Stomach (tissue), 19 donors: ENCODE measurements at places on chromosomes 4 and X.
A peak's percentile ranks its signal among the peaks of the same experiment; 100 is the strongest.

DNA sequence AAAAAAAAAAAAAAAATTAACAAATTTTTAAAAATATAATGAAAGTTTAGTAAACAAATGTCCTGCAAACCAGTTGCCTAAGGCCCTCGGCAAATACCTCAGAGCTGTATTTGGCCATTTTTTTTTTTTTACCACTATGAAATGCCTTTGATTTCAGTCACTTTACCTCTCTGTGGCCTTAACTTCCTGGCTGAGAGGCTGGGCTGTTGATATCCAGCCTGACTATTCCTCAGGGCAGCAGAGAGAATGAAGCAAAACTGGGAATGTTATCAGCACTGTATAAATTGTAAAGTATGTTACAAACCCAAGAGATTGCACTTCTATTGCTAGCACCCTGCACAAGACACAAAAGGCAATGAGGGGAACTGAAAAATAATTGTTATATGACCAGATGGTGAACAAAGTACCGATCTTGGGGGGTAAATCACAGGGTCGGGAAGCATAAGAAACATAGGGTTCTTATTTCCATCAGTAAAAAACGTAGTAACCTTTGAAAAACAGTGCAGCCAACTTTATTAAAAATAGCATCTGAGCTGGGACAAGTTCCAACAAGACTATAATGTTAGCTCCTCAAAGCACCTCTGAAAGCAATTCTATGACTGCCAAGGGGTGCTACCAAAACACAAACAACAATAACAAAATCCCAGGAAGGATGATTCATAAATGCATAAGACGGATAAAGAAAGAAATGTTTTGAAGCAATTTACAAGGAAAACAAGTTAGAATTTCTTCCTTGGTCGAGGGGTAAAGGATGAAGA lies 18.1 kb downstream of the USP46 start:
- peak overlapping the region; percentile 36 for H3K27ac ChIP-seq
- DNase-seq = no peak
- no peaks in the 10 kb centered on the region for H3K27me3 ChIP-seq
- no peak overlapping the region for H3K4me3 ChIP-seq
- no peaks in the 10 kb centered on the region for H3K36me3 ChIP-seq

GRCh38 chr4:179398414-179398813 lies 1956.2 kb upstream of the AGA start:
- H3K27me3 ChIP-seq = no peaks in the 10 kb centered on the region
- no peaks in the 10 kb centered on the region for H3K4me1 ChIP-seq
- no peak overlapping the region for H3K27ac ChIP-seq
- H3K36me3 ChIP-seq = no peaks in the 10 kb centered on the region
- no peak for DNase-seq

DNA sequence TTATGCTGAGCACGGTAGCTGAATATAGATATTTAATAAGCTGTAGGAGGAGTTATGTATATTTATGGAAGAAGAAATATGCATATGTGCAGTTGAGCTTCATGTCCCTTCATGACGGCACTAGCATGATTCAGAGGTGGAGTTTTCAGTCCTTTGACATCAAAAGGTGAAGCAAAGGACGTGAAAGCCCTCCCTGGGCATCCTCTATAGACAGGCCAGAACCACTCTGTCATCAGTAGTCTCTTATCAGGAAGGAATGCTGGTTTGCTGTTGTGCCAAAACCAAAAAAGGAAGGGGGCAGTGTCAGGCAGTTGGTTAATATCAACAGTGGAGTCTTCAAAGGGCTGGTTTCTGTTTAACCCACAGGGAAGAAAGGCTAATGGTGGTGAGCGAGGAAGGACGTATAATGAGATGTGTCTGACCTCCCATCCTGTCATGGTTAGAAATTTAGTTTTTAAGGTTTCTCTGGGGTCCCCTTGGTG lies 23.5 kb upstream of the IL2 start:
- no peaks in the 10 kb centered on the region for H3K4me1 ChIP-seq
- H3K4me3 ChIP-seq = no peak overlapping the region
- no peak for DNase-seq
- no peaks in the 10 kb centered on the region for H3K27me3 ChIP-seq

- H3K4me1 ChIP-seq = no peaks in the 10 kb centered on the region
- no peaks in the 10 kb centered on the region for H3K27me3 ChIP-seq
- no peak for DNase-seq
These were observed 177.9 kb upstream of the PGRMC2 start for GRCh38 chr4:128465523-128465922.

DNA sequence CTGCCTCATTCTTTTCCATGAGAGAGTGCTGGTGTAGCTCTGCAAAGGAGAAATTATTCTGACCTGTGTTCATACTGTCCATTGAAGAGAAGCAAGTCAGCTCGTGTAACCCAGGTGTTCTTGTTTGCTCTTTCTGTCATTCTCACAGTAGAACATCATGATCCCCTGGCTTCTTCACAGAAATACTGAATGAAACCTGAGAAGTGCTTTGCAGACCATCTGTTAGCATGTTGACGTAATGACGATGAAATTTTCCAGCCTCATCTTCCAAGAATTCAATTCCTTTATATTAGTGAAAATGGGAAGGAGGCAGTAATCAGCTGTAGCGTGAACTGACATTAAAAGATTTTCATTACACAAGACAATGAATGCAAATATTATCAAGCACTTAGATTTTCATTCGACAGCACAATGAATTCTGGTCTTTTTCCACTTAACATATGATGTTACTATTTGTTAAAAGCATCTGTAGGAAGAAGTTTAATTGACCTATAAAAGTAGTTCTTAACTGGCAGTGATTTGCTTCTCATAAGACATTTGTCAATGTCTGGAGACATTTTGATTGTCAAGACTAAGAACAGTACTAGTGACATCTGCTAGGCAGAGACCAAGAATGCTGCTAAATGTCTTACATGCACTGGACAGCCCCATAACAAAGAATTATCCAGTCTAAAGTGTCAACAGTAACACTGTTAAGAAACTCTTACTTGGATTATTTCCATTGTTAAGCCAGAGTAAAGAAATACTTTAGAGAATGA lies 246.3 kb downstream of the BANK1 start:
- no peaks in the 10 kb centered on the region for H3K27me3 ChIP-seq
- H3K4me1 ChIP-seq = no peaks in the 10 kb centered on the region
- no peaks in the 10 kb centered on the region for H3K36me3 ChIP-seq
- H3K4me3 ChIP-seq = no peak overlapping the region

DNA sequence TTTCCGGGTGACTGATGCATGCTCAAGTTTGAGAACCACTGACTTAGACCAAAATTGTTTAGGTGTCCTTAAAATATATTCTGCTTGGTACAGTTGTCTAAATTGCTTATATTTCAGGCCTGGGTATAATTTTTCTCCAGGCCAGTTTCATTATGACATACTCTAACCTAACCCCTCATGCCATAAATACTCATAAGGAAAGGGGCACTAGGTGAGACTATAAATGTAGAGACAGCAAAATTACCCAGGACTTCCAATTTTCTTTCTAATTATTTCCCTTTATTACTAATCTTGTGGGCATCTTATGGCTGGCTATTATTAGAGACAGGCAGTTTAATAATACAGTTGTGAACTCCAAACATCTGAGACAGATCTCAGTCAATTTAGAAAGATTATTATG lies 150.2 kb downstream of the RRAGB start:
- no peak overlapping the region for H3K4me3 ChIP-seq
- no peak for DNase-seq
- H3K27me3 ChIP-seq = no peaks in the 10 kb centered on the region
- no peak overlapping the region for H3K27ac ChIP-seq
- H3K36me3 ChIP-seq = no peaks in the 10 kb centered on the region

DNA sequence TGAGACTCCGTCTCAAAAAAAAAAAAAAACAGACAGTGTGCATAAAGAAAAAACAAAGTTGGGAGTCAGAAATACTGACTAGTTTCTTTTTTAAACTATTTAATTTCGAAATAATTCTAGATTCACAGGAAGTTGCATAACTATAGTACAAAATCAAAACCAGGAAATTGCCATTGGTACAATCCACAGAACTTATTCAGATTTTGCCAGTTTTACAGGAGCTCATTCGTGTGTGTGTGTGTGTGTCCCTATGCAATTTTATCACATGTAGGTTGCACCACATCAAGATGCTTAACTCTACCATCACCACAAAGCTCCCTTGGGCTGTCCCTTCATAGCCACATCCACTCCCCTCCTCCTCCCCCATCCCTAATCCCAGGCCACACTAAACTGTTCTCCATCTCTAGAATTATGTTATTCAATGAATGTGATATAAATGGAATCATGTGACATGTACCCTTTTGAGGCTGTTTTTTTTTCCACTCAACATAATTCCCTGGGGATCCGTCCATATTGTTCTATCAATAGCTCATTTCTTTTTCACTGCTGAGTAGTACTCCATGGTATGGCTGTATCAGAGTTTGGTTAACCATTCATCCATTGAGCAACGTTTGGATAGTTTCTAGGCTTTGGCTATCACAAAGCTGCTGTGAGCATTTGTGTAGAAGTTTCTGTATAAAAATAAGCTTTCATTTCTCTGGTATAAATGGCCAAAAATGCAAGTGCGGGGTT lies 16.3 kb upstream of the DDX3X start:
- no peak for DNase-seq
- H3K4me3 ChIP-seq = no peak overlapping the region
- no peak overlapping the region for H3K27ac ChIP-seq
- no peaks in the 10 kb centered on the region for H3K27me3 ChIP-seq
- no peaks in the 10 kb centered on the region for H3K36me3 ChIP-seq

GRCh38 chr4:6419452-6420028 lies 52.9 kb downstream of the PPP2R2C start:
- no peaks in the 10 kb centered on the region for H3K36me3 ChIP-seq
- no peak overlapping the region for H3K4me3 ChIP-seq
- H3K4me1 ChIP-seq = no peaks in the 10 kb centered on the region

- no peaks in the 10 kb centered on the region for H3K36me3 ChIP-seq
- no peak overlapping the region for H3K27ac ChIP-seq
- H3K4me1 ChIP-seq = no peaks in the 10 kb centered on the region
These were observed 73.7 kb upstream of the SLC25A43 start for GRCh38 chrX:119325456-119325855.

- H3K36me3 ChIP-seq = no peaks in the 10 kb centered on the region
- H3K27me3 ChIP-seq = no peaks in the 10 kb centered on the region
- no peak overlapping the region for H3K27ac ChIP-seq
- no peak for DNase-seq
- no peak overlapping the region for H3K4me3 ChIP-seq
- no peaks in the 10 kb centered on the region for H3K4me1 ChIP-seq
These were observed 10.0 kb downstream of the ADAM29 start for GRCh38 chr4:174928174-174928573.
